Activated CD8-positive, alpha-beta T cell treated with anti-CD3 and anti-CD28 coated beads for 36 hours (primary cell): ENCODE measurements at places on chromosomes 12 and 14.

DNA sequence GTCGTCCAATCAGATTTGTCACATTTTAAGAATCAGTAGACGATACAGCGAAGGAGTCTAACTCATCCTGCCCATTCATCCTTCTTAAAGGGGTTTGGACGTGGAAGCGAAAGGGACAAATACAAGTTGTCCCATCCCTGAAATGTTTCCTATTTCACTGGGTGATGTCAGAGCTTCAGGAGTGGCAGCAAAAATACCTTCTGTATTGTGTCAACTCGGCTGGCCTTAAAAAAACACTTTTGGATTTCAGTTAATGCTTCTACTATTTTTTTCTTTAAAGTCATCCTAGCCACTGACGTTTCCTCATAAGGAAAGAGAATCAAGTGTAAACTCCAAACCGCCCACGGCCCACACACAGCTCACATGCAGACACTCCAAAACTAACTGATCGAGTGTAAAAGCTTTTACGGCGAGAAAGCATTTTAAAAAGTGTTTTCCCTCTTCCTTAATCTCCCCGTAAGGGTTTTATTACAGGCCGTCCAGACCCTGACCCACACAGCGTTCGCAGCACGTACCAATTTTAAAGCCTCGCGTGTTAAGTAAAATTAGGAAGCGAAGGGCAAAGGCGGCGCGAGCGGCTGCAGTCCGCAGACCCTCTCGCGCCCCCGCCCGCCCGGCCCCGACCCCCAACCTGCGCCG lies 593 bp downstream of the CFL2 start:
- peak; percentile 68 for DNase-seq

- no peak for DNase-seq
These were observed 356.4 kb upstream of the DDHD1 start for GRCh38 chr14:53509276-53510244.

GRCh38 chr12:70664465-70664881 lies 27.2 kb upstream of the PTPRB start:
- no peak for DNase-seq

DNA sequence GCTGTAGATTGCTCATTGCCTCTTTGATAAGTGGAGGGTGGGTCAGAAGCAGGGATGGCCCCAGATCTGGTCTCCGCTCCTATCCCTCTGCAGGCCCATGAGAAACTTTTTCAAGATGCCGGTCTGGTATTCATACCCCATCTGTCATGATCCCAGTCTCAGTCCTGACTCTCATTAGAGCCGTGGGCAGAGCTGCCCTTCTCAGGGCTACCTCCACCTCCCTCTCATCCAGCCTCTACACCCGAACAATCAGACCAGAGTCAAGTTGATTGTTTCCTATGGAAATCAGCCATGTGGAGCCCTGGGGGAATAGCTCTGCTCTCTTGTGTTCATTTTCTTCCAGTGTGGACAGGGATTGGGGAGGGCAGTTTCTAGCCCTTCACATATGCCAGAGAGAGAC lies 45.8 kb downstream of the NEUROD4 start:
- no peak for DNase-seq

- no peak for DNase-seq
These were observed 241.7 kb downstream of the ZFP36L1 start for GRCh38 chr14:68551045-68551683.

GRCh38 chr12:82438356-82438755 lies 80.0 kb downstream of the METTL25 start:
- no peak for DNase-seq

GRCh38 chr14:79483477-79484388 lies 727.6 kb downstream of the DIO2 start:
- no peak for DNase-seq

GRCh38 chr12:6330192-6330591 lies 11.7 kb downstream of the TNFRSF1A start:
- no peak for DNase-seq

DNA sequence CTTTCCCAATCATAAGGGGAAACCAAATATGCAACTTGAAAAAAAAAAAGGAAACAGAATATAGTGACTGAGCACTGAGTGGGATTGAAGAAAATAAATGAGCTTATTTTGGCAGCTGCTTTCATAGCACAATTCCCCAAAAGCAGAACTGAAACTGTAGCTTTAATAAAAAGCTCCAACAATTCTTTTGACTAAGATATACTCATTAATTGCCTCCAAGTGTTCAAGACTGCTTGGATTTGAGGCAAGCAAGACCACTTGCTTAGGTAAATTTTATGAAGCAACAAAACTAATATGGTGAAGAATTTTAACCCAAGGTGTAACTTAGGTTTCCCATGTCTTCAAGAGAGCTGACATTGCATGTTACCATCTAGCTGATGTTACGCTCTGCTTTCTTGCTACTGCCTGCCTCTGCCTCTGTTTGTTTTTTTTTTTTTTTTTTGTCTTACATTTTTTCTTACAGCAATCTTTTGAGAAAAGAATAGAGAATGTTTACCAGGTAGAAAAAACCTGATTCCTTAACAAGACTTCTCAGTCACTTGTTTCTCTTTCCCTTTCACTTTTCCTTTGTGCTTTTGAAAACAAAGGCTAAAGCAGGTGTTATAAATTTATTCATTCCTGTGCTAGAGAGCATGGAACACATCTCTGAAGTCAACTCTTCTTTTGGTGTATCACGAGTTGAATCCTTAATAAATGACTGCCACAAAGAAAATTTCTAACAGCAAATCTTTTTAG lies 134.4 kb downstream of the BCAT1 start:
- no peak for DNase-seq

DNA sequence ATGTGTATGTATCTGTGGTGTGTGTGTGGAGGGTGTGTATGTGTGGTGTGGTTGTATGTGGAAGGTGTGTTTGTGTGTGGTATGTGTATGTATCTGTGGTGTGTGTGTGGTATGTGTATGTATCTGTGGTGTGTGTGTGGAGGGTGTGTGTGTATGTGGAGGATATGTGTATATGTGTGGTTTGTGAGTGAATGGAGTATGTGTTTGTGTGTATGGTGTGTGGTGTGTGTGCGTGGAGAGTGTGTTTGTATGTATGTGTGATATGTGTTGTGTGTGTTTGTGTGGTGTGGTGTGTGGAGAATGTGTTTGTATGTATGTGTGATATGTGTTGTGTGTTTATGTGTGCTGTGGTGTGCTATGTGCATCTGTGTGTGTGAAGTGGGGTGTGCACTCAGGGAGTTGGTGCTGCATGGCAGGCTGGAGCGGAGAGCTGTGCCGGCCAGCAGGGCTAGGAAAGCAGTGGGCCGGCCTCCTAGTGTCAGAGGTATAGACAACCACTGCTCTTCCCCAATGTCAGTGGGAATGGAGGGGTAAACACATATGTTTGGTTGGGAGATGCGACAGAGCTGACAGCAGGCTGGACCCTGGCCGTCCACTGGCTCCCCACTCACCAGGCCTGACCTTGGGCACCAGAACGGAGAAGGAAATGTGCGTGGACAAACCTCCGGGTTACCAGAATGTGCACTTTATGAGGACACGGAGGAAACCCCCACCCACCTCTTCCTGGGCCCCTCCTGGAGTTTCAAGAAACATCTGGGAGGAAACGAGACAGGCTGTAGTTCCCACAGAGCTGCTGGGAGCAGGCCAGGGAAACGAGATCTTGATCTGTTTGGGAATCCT lies 60.7 kb downstream of the CLMN start:
- no peak for DNase-seq

GRCh38 chr12:76717314-76717713 lies 46.6 kb upstream of the ZDHHC17 start:
- no peak for DNase-seq

DNA sequence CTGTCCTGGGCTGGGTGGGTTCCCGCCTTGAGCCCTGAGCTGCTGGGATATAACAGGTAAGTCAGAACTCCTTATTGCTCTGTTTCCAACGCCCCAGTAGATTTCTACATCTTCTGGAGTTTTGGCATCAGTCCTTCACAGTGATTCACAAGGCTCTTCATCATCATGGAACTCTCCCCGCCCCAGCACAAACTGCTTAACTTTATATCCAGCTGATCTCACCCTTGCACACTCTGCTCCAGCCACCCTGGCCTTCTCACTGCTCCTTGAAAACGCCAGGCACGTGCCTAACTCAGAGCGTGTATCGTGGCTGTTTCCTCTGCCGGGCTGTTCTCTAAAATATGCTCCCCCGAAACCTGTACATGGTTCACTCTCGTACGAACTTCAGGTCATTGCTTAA lies 264.9 kb downstream of the NOVA1 start:
- no peak for DNase-seq

DNA sequence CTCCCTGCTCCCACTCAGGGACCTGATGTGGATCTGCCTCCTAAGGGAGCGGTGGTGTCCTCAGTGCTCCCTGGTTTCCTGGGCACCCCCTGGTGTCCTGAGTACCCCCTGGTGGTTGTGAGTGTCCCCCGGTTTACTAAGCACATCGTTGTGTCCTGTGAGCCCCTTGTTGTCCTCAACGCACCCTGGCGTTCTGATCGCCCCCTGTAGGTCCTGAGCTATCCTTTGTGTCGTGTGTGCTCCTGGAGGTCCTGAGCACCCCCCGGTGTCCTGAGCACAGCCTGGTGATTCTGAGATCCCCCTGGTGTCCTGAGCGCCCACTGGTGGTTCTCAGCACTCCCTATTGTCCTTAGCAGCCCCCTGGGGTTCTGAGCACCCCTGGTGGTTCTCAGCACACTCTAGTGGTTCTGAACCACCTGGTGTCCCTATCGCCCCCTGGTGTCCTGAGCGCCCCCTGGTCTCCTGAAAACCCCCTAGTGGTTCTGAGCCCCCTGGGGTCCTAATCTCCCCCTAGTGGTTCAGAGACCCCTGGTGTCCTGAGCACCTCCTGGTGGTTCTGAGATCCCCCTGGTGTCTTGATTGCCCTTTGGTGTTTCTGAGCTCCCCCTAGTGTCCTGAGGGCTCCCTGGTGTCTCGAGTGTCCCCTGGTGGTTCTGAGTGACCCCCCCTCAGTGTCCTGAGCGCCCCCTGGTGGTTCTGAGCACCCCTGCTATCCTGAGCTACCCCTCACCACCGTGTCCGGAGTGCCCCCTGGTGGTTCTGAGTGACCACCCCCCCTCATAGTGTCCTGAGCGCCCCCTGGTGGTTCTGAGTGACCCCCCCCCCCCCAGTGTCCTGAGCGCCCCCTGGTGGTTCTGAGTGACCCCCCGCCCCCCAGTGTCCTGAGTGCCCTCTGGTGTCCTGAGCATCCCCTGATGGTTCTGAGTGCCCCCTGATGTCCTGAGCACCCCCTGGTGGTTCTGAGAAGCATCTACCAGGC lies 615.1 kb downstream of the TMEM121 start:
- peak; percentile 66 for DNase-seq

GRCh38 chr12:122865268-122866231 lies 30.3 kb downstream of the HIP1R start:
- DNase-seq = peak; percentile 40

DNA sequence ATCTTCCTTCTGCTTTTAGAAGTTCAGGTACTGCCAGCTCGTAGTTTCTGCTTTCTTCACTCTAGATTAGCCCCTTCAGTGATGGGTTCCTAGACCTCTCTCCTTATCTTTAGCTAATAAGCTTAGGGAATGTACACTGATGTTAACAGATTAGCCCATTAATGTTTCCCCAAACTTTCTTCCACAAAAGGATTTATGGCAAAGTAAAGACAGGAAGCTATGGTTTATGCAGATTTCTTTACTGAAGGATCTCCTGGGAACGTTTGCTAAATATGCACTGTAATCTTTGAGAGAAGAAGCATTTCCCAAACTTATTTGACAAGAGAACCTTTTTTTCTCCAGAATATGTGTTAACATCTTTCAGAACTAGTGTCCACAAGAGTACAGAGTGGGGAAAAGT lies 4.2 kb downstream of the SOCS4 start:
- no peak for DNase-seq

DNA sequence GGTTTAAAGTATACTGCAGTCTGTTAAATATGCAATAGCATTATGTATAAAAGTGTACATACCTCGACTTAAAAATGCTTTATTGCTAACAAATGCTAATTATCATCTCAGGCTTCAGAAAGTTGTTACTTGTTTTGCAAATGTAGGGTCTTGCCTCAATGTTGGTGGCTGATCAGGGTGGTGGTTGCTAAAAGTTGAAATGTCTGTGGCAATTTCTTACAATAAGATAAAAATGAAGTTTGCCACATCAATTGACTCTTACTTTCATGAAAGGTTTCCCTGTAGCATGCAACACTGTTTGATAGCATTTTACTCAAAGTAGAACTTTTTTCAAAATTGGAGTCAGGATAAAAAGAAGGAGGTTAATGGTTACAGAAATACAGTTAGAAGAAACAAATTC lies 407.7 kb upstream of the OR4E1 start:
- DNase-seq = no peak

- DNase-seq = no peak
These were observed 158.4 kb upstream of the PLXNC1 start for GRCh38 chr12:93989949-93990348.

GRCh38 chr12:93818488-93819049 lies 141.4 kb downstream of the CRADD start:
- no peak for DNase-seq

GRCh38 chr12:112777387-112778310 lies 13.9 kb upstream of the RPH3A start:
- no peak for DNase-seq

DNA sequence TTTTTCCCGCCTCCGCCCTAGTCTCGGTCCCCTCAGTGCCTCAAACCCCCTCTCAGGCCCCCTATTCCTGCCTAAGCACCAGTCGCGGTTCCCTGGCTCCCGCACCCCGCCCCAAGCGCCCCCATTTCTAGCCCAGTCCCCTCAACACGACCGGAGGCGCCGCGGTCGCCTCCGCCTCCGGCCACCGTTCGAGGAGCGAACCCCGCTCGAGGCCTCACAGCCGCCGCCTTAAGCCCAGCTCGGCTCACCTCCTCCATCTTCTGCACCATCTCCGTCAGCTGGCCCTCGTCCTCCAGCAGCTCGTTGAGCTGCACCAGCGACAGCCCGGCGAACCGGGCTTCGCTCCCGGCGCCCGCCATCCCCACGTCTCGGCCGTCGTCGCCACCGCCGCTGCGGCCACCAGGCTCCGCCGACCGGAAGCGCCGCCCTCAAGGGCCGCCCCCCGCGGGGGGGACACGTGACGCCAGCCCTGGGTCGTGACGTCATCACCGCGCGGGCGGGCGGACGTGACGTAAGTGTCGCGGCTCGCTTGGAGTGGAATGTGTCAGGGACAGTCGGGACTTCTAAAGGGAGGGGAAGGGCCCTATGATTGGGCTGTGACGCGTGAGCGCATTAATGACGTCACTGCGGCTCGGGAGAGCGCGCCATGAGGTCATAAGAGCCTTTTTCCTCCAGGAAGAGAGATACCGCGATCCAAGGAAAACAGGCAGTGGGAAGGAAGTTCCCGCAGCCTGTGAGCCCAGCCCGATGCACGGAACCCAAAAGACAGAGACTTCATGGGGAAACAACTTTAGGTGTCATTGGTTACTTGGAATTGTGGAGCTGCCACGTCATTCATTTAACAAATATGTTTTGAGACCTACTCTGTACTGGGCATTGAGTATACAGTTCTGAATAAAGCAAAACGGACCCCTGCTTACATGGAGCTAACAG lies at the start of gene VPS37B:
Gene VPS37B, minus strand, starts transcription at position 421 of the 933 bp plus-strand sequence. Its CDS starts 62 bp downstream, at position 359.
- peak; percentile 93 for DNase-seq

- DNase-seq = no peak
These were observed 151.1 kb downstream of the NUAK1 start for GRCh38 chr12:105987685-105988035.
